ENCODE measurements at places on chromosomes 11 and 22.

GRCh38 chr22:29014773-29015172 lies 46.9 kb downstream of the C22orf31 start:
- no peak for DNase-seq

DNA sequence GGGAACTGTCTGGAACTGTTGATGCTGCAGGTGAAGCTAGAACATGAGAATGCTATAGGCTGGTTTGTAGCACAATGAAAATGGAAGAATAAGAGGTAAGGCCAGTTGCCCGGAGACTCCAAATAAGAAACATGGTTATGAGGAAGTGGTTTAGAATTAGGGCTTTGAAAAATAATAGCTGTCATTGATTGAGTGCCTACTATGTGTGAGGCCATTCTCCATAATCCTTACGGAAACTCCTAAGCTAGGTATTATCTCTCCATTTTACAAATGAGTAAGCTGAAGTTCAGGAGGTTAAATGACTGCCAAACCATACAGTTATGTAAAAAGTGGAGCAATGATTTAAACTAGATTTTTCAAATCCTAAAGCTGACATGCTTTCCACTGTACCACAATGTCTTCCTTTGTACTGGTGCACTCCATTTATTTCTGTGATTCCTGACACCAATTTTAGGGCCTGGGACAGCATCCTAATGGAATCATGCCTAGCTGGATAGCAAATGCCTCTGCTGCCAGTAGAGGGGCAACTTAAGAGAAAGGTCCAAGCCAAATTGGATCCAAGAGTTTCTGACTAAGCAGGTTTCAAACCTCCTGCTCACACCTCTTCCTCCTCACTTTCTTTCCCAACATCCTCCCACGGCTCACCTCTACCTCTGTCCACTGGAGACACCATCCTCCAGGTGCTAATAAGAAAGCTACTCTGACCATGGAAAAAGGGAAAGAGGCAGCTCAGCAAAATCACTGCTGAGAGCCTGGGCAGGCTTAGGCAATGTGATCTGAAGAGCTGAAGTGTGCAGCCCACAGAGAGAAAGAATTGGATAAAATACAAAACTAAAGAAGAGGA lies 46.9 kb upstream of the PICALM start:
- DNase-seq = no peak

DNA sequence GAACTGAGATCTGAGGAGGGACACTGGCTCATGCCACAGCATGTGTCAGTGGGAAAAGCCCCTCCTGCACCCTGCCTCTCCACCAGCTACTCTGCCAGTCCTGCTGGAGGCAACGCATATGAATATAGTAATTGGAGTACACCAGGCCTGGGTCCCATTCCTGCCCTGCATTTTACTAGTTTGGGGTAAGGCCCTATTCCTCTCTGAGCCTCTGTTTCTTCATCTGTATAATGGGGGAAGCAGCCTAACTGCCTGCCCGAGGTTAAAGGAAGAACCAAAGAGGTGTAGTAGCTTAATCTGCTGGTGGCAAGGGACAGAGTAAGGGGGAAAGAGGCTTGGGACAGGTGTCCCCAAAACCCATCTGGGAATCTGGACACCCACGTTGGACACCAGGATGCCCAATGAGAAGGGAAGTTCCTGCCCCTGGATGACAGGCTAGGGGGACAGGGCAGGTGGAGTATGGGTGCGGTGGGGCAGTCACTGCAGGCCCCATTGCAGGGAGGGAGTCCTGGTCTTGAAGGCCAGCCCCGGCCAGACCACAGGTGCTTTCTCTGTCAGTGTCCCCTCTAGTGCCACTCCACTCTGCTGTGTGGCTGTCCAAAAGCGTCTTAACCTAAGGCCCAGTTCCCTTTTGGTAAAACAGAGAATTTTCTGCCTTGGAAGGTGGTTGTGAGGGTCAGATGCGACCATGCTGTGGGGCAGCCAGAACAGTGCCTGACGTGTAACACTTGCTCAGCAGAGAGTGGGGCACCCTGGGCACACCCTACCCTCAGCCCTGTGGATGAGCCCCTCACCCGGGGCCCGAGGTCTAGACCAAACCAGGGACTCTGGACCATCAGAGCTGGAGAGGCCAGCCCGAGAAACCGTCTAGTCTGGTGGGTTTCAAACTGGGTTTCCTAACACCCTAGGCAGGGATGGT lies 11.5 kb downstream of the TSKU start:
- DNase-seq = no peak

GRCh38 chr11:45777127-45777969 lies 27.6 kb upstream of the SLC35C1 start:
- DNase-seq = no peak

- DNase-seq = no peak
Observed at GRCh38 chr22:50111056-50111455, 21.2 kb downstream of the MOV10L1 start.

DNA sequence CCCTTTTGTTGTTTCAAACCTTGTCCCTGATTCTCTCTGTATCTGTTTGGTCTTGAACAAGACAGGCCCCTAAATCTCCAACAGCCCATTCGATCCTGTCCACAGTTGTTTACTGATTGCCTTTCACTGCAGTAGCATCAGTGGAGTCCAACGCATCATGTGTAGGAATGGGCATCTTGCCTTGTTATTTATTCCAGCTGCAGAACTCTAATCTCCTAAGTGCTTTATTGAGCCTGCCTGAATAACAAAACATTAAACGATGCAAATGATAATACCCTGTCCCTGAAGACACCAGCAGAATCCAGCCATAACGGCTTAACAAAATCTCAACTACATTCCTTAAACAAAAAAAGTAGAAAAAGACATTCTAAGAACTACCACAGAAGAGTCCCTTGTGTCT lies 50.1 kb downstream of the SLC35F2 start:
- no peak for DNase-seq

DNA sequence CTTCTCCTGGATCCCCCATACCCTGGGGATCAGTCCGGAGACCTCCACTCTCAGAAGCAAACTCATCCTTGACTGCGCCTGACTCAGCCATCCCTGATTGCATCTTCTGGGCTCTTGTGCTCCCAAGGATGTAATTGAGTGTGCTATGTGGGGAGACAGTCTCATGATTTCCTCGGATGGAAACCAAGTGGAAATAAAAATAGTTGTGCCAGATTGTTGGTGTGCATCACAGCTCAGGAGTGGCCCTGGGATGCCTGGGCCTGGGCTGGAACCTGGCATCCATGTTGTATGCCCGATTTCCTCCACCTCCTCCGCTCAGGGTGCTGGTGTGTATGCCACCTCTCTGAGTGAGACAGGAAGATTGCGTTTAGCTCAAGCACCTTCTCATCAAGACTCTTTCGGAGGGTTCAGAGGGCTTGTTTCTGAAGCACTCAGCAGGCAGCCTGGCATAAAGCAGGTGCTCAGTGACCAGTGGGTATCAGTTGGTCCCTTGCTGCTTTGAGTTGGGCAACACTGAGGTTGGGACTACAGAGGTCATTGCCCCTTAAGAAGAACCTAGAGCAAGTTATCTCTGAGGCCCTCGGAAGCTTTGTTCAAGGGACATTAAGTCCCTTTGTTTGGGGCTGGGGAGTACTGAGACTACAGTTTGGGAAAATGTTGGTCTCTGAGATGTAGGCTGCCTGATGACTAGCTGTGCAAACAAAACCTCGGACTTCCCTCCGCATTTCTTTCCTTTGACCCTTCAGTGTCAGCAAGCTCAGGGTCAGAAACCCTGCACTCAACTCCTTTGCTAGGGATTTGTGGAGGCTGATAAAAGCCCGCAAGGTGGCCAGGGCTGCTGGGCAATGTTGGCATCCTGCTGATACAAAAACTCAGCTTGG lies 24.8 kb upstream of the MICAL2 start:
- no peak for DNase-seq

DNA sequence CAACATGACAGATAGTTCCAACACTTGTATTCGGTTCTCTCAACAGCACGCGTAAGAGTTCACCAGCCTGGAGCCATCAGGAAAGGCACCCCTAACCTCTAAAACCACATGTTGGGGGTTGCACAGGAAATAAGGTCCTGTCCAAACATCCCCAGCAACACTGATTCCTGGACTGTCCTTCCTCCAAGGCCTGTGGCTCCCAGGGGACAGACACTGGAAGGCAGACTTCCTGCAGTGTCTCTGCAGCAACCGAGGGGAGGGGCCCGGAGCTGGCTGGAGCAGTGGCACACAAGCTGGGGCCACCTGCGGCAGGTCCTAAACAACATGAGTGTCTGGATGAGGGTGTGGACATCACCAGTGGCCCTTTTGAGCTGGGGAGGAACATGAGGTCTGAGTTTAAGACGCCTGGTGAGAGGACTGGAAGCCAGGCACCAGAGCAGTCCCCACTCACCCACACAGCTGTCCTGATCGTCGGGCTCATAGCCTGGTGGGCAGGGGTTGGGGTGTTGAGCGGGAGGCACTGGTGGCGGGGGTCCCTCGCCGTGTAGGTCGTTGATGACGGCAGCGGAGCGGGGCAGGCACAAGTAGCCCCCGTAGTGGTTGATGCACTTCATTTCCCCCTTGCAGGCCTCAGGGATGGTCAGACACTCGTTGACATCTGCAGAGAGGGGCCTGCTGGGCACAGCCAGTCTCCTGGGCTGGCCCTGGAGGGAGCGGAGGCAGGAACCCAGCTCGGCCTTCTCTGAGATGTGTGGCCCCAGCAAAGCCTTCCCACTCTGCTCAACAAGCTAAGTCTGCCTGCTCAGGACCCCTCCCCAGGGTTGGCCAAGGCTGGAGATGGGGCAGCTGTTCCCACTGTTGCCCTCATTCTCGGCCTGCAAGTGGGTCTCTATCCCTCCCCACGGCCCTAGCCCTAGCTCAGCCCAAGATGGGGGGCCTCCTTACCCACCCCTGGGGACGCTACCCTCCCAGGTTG lies 1.6 kb downstream of the EFEMP2 start:
- DNase-seq = no peak

DNA sequence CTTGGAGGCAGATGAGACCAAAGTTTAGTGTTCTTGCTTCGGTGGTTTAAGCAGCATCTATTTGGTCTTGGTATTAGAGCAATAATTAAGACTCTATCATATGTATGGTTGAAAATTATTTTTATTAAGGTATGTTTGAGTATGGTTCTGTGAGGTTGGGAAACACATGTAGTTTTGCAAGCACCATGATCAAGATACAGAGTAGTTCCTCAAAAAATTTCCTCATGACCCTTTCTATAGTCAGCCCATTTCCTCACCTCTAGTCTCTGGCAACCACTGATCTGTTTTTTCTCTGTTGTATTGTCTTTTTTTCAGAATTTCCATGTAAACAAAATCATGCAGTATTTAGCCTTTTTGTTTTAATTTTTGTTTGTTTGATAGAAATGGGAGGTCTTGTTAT lies 18.4 kb downstream of the MTMR3 start:
- no peak for DNase-seq

GRCh38 chr22:35785181-35785923 lies 67.7 kb downstream of the APOL5 start:
- no peak for DNase-seq

DNA sequence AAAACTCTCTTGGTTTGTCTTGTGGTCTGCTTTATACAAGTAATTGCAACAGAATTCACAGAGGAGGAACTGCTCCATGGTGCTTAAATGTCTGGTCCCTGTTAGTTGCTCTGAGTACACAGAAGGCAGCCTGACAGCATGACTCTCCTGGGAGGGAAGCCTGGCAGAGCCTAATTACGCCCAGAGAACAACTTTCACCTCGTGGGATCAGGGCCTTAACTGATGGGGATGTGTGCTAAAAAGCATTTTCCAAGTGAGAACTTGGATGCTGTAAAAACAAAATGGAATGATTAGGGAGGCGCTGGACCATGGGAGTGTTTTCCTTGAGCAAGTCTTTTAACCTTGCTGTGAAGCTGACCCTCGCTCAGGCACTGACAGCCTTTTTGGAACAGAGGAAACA lies 154.0 kb upstream of the TENM4 start:
- DNase-seq = no peak

DNA sequence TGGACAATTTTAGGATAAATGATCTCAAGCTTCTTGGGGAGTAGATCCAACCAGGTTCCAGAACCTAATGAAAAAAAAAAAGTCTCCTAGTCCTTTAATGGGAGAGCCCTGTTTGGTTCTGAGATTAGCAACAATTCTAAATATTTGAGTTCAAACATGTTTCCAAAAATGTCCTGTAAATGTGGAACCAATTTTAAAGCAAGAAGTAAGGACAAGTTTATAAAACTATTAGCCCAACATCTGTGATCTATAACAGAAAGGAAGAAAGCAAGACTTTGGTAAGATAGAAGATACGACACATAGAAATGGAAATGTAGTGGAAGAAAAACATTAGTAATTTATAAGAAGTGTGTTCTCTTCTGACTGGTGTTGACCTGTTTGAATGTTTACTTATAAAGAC lies 79.7 kb upstream of the SLC5A12 start:
- DNase-seq = no peak

DNA sequence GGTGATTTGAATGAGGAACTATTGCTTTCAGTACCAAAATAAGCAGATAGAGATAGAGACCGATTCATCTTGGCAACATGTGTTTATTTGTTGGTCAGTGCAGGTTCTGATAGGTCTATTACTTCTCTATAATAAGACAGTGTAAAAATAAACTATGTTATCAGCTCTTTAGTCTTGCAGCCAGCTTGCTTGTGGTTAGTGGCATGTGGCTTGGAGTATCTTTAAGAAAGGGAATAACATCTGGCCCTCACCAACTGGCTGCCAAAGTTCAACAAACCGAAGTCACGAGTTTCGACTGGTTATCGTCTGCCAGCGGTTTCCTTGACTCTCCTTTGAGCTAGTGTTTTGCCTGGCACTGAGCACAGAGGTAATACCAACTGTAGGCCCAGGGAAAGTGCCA lies 71.8 kb downstream of the CTTN start:
- no peak for DNase-seq

Measured in SW480 (cell line).